Thyroid gland (tissue), 4 donors: ENCODE measurements at places on chromosomes 2 and 18. TPM values are rescaled to one million over a fixed set of nuclear protein-coding genes. Genes with fewer than 3 reads are reported as not detected.

Gene FLACC1
- total RNA-seq, result 2.8 TPM

Gene ALLC
- total RNA-seq, result not detected

Gene IL36A
- total RNA-seq, result not detected

Gene CMPK2
- 5.7 TPM for total RNA-seq

DNA sequence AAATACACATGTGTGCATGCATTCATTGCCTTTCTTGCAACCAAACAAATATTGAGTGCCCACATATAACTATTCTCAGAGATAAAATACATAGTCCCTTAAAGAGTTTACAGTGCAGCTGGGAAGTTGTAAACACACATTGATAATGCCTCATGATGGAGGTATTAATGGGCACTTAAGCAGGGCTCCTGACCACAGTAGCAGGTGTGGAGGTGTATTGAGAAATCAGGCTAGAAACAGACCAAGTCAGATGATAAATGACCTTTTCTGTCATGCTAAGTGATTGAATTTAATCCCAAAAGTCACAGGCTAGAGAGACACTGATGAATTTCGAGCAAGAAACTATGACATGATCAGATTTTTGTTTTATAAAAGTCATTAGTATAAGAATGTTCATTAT lies 157.7 kb downstream of the ZNF385B start:
- H3K4me3 ChIP-seq, result no peak overlapping the region
- no peaks in the 10 kb centered on the region for H3K4me1 ChIP-seq
- no peak overlapping the region for H3K27ac ChIP-seq
- H3K27me3 ChIP-seq, result no peaks in the 10 kb centered on the region
- H3K36me3 ChIP-seq, result no peaks in the 10 kb centered on the region

DNA sequence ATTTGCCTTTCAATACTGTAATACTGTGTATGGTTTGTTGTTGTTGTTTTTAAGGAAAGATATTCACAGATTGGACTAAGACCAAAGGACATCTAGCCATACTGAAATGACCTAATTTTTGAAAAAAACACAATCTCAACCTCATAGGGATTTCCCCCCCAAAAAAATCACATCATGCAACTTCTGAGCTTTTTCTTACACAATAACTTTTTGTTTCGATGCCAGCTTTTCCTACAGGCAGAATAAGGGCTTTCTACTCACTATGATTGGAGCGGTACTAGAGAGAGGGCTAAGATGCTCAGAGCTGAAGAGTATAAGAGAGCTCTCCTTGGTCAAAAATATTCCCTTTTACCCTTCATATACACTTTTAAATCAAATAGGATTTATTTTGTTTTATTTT lies 32.4 kb upstream of the SLC3A1 start:
- no peak overlapping the region for H3K4me3 ChIP-seq
- no peaks in the 10 kb centered on the region for H3K36me3 ChIP-seq
- no peak overlapping the region for H3K27ac ChIP-seq
- H3K27me3 ChIP-seq, result no peaks in the 10 kb centered on the region

- H3K27ac ChIP-seq, result no peak overlapping the region
- H3K27me3 ChIP-seq, result no peaks in the 10 kb centered on the region
- no peak for DNase-seq
- H3K4me3 ChIP-seq, result no peak overlapping the region
- H3K4me1 ChIP-seq, result no peaks in the 10 kb centered on the region
Measured at GRCh38 chr2:167581961-167582574, 665.3 kb downstream of the STK39 start.

DNA sequence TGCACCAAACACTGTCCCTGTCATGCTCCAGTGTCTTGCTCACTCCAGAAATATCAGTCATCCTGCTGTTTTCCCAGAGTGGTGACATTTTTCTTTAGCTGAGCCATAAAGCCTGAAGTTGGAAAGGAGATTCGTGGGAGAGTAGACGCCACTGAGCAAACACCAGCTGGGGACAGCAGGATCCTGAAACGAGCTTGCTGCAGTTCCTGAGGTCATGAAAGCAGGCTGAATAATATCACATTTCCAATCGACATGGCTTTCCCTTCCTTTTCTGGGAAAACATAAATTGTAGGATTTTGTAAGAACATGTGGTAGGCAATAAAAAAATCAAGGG lies 276.4 kb downstream of the CDCA7 start:
- no peaks in the 10 kb centered on the region for H3K36me3 ChIP-seq
- H3K4me1 ChIP-seq, result no peaks in the 10 kb centered on the region
- no peak overlapping the region for H3K4me3 ChIP-seq
- DNase-seq, result no peak
- no peaks in the 10 kb centered on the region for H3K27me3 ChIP-seq
- no peak overlapping the region for H3K27ac ChIP-seq
